Stimulated activated CD8-positive, alpha-beta memory T cell treated with anti-CD3 and anti-CD28 coated beads, Interleukin-15, amount 100 ng/mL, for 1 hour (primary cell): ENCODE measurements at places on chromosomes 2 and 18.

- no peak for DNase-seq
Measured at GRCh38 chr2:46036929-46037328, 260.3 kb upstream of the EPAS1 start.

DNA sequence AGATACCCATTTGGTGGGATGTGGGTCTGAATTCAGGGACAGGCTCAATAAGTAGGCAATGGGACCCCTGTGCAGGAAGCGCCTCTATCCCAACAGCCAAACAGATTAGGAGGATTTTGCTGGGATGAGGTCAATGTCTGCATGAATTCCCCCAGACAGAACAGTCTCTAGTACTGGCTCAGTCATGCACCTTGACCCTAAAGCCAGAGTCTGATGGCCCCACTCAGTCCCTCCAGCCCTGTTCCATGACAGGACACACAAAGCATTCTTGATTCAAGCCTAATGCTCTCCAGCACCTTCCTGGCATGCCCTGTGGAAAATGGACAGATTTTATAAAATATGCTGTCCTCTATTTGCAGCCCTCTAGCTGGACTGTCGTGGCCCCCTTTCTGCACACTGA, 49.8 kb upstream of the RAB6D start:
- DNase-seq = no peak

DNA sequence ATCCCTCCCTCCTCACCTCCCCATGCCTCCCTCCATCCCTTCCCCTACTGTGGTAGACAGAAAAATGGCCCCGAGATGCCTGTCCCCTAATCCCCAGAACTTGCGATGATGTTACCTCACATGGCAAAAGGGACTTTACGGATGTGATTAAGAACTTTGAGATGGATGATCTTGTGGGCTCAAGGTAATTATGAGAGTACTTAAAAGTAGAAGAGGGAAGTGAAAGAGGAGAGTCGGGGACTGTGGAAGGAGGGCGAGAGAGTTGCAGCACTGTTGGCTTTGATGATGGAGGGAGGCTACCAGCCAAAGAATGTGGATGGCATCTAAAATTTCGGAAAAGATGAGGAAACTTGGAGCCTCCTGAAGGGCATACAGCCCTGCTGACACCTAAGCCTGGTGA, 66.5 kb downstream of the AGAP1 start:
- no peak for DNase-seq

DNA sequence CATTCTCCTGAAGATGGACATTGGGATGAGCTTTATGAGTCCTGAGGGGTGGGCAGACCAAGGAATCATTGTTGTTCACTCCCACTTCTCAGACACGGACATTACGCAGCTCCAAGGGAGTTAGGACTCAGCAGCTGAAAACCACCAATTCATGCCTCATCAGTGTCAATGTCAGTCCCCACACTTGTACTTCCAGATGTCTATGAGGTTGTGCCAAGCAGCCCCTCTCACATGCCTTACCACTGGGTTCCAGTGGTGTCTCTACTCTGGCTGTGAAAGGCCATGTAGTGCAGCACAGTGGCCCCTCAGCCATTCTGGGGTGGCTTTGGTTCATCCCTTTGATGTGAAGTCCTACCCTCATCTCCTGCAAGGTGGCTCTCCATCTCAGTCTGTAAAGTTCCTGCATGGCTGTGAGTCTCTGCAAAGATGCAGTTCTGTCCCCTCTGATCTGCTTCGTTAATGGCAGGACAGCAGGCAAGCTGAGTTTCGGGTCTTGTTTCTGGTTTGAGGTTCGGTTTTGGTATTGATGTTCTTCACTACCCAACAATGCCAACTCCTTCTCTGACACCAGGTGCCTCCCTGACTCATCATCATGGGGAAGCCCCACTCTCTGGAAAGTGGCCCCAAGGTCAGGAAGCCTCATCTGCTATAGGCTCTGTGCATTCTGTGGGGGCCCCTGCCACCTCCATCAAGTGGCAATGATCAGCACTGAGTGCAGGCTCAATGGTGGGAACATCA, 14.0 kb upstream of the COL6A3 start:
- no peak for DNase-seq

DNA sequence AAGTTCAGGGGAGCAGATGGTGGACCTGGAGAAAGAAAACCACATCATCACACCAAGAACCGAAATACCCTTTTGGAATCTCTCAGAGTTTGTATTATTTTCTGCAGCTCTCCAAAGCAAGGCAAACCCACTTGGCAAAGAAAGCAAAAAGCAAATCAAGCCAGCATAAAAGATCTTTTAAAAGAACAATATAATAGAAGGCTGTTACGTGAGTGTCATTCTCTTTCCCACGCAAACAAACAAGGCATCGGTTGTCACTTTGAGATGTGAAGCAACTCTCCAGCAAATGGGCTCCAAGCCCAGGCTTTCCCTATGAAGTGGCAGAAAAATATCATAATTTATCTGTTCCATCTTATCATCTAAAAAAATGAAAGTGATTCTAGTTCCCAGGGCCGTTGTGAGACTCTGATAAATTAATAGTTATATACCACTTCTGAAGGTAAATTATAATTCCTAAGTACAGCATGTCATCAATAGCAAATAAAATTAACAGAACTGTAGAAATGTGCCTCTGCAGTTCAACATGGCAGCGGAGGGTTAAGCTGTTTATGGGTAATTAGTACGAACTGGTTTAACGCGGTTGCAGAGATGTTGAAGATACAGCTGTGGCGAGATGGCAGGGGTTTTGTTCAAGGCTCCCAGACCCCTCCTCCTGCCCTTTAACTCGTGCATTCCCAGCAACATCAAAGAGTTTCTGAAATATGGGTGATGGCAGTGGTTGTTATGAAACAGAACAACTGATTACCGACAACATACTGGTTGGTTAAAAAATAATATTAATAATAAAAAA, 89.2 kb downstream of the EPHA4 start:
- no peak for DNase-seq

DNA sequence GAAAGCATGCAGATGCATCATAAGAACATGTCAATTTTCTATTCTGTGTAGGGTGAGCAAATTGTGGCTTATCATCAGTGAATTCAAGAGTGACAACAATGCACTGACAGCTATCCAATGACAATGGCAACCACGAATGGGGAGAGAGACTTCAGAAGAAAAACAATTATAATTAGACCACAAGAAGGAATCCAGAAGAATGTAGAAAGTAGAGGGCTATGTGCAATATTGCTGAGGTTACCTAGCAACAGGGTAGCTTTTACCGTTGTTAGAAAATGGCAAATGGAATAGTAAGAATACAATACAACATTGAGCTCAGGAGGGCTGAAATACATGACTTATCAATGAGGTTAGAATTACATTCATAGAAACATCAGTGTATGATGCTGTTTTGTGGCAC, 71.1 kb upstream of the SESTD1 start:
- DNase-seq = no peak

DNA sequence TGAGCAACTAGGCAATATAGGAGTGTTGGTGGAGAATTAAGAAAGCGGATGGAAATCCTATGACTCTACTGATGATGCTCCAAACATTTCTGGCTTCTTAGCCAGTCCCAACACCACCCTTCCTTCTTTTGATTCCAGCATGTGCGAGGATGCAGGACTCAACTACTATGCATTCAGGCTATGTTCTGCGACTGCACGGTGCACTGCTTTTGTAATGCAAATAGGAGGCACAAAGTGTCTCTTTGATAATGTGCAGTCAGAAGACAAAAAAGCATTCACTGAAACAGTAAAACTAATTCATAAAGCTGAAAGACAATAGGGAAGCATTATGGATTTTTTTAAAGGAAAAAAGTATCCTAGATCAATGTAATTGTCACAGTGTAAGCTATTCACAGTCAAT, 106.7 kb downstream of the MEIS1 start:
- DNase-seq = no peak

- no peak for DNase-seq
Measured at GRCh38 chr2:38619458-38620164, 16.9 kb upstream of the HNRNPLL start.

- DNase-seq = no peak
Measured at GRCh38 chr2:231626449-231626848, 33.8 kb downstream of the TEX44 start.

DNA sequence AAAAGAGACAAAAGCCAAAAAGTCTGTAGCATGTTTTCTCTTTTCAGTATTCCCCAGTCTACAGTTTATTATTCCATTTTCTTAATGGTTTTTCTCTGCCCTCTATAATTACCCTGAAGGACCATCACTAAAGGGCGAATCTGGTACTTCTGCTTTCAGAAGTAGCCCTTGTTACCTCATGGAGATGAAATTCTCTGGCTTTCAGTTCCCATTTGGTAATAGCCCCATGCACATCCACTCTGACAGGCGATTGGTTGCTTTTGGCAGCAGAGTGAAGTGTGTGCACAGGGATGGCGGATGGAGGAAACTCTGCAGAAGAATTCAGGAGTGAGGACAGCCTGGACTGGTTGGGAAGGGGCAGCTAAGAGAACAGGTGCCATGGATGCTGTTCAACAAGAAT, 66.3 kb upstream of the NABP1 start:
- DNase-seq = no peak

- no peak for DNase-seq
Measured at GRCh38 chr18:37280701-37281393, 284.8 kb downstream of the CELF4 start.

DNA sequence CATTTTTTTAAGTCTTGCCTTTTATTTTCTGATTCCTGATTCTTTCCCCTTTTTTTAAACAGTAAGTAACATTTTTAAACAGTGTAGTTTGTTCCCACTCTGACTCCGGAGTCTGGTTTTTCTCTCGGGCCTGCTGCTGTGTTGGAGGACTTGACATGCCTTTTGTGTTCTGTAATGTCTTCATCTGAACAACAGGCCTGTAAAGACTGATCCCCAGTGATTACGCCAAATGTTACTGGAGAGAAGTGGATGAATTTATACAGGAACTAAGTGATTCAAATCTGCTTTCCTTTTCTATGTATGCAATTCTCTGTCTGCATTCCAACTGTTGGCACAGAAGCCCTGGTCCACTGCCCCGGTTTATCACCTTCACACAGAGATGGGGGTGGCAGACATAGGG, 54.3 kb upstream of the RMDN2 start:
- DNase-seq = no peak

DNA sequence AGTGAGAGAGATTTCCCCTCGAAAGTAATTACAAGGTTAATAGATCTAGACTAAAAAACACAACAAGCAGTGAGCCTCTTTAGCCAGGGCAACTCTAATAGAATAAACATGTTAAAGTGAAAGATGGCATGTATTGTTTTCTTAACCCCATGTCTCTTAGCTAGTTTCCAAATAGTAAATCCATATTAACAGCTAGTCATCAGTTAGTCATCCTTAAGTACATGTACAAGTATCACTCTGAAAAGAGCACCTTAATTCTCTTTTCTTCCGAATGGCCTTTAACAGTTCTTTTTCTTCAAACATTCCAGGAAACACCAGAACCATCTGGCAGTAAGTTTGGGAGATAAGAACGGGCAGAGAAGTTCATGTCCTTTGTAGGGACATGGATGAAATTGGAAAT, 1480.0 kb downstream of the LRP1B start:
- no peak for DNase-seq

GRCh38 chr2:178485356-178485755, 5.1 kb downstream of the PLEKHA3 start:
- no peak for DNase-seq

- DNase-seq = no peak
Measured at GRCh38 chr2:14978845-14979244, 346.3 kb downstream of the LRATD1 start.

- DNase-seq = no peak
Measured at GRCh38 chr2:160221391-160222276, 21.6 kb upstream of the ITGB6 start.

- no peak for DNase-seq
Measured at GRCh38 chr2:127485051-127485693, 41.1 kb downstream of the IWS1 start.
